ENCODE measurements at places on chromosomes 5 and 9.

DNA sequence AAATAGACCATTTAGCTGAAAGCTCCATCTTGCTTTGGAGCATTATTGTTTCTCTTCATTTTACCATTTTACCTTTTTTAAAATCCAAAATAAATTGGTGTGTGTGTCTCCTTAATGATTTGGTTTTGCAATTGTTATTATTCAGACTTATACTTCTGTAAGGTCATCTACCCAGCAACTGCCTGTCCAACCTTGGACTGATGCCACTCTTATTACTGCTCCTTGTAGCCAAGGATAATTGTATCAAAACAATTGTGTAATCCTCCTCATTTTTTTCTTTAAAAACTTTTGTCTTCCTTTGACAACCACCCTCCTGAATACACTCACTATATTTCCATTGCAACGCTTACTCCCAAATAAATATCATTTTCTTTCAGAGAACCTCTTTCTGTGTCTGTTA, 30.3 kb upstream of the HMGCR start:
- DNase-seq: no peak

- no peak for DNase-seq
These were observed 2.1 kb downstream of the ANKRD33B start for GRCh38 chr5:10565785-10566542.

DNA sequence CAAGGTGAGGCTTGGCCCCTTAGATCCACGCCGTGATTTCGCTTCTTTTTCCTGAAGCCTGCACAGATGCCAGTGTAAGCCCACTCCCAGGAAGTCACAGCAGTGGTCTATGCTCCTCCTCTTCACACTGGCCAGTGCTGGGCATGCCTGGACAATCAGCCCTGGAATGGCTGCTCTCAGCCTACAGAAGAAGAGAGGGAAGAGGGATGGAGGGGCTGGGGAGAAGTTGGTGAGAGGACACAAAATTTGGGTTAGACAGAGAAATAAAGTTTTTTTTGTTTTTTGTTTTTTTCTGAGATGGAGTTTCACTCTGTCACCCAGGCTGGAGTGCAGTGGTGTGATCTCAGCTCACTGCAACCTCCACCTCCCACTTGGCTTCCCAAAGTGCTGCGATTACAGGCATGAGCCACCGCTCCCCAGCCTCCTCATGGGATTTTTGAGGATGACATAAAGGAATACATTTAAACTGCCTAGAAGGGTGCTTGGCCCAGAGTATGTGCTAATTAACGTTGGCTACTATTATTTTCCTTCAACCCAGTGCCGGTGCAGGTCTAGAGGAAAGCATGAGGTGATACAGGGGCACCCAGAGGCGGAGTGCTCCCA, 830 bp downstream of the S100Z start:
- DNase-seq: no peak

DNA sequence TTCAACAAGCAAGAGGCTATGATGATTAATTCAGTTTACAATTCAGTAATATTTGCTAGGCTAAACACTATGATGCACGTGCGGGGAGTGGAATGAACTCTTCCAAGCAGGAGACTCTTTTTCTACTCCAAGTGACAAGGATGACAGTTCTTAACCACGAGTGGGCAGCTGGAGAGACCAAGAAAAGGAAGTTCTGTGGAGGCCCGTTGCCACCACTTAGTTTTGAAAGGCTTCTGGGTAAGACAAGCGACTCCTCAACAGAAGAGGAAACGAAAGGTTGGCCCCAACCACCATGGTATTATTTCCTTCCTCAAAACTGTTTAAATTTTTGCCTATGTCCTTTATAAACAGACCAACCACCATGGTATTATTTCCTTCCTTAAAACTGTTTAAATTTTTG, 2.8 kb downstream of the DCAF12 start:
- no peak for DNase-seq

- DNase-seq: no peak
These were observed 79.5 kb downstream of the GLIS3 start for GRCh38 chr9:4220346-4220745.

DNA sequence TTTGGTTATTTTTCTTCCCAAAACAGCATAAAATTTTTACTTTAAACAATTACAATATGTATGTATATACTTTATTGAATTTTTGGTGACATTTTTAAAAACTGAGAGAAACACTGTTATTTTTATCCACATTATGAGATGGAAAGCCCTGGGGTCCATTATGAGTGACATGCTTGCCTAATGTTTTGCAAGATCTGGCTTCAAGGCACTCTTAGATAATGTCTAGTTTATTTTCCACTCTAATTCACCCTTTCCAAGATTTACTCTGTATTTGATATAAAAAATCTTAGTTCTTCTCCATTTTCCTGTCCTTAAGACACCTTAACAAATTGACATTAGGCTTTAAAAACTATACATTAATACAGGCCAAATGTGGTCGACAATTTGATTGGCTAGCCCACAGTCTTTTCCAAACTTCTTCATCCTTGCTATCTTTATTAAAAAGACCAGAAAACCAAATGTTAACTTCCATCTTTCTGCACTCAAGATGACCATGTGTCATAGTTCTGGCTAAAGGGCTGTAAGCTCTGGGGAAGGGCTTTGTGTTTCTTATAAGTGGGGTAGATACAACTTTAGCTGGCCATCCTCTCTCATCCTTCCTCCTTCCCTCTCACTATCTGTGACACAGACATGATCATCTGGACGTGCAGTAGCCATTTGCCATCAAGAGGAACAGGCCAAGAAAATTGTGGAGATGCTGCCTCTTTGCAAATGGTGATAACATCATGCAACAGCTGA, 561.1 kb downstream of the PDE4D start:
- DNase-seq: no peak

DNA sequence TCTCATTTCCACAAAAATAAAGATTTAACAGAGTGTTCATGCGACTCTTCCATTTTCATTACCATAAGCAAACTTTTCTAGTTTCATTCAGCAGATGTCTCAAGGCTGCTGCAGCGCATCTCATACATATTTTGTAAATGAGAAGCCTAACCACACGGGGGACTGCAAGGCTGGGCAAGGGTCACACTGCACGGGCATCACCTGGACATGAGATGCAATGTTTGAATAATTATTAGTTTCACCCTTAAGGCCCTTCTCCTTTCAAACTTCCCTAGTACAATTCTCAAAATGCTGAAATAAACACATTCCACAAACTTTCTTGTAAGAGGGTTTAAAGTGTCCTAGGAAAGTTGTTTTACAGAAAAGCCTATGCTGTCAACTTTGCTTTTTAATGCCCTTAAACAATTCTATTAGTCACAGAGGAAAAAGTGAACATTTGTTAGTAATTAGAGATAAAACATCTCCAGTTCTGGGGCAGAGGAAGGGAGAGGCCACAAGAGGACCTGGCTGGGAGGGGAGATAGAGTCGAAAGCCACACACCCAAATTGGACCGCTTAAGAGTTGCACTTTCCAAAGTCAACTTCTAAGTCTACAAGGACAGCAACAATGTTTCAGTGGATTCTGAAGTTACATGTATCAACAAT, 1.3 kb downstream of the DENND1A start:
- peak; percentile 39 for DNase-seq

- no peak for DNase-seq
These were observed 344.1 kb upstream of the RPS23 start for GRCh38 chr5:82622205-82622604.

DNA sequence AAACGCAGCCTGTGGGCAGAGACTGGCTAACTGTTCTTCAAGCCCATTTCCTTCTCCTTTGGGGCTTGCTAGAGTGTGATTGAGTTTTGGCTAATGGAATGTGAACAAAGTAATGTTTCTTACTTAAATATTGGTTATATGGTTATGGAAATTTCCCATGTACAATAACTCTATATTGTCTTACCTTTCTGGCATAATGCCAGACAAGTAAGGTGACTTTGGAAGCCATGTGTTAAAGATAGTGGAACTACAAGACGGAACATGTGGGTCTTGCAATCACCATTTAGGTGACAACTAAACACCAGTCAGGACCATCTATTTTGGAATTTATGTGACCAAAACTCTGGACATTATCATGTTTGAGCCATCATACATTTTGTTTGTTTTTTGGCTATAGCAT, 260.2 kb downstream of the CCDC171 start:
- DNase-seq: no peak

Data from HS-5 (cell line).